Naive thymus-derived CD4-positive, alpha-beta T cell (primary cell): ENCODE measurements at places on chromosomes 16 and 17. TPM values are rescaled to one million over a fixed set of nuclear protein-coding genes. Genes with fewer than 3 reads are reported as not detected.

DNA sequence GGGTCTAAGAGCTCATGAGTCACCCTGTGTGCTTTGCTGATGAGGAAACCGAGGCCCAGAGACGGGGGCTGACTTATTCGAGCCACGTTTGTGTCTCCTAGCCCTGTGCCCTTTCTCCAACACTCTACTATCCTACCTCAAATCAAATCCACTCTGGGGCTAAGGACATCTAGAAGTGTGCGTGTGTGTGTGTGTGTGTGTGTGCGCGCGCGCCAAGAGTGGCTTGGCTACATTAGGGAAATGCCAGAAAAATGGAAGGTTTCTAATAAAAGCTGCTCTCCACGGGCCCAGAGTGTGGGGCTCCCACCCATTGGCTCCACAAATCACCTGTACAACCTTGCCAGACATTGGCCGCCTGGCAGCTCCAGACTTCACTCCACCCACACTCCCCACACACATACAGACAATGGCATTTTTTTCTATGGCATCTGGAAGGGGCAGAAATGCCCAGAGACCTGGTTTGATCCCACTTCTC lies 30.3 kb upstream of the PHOSPHO1 start:
- DNase-seq = no peak

DNA sequence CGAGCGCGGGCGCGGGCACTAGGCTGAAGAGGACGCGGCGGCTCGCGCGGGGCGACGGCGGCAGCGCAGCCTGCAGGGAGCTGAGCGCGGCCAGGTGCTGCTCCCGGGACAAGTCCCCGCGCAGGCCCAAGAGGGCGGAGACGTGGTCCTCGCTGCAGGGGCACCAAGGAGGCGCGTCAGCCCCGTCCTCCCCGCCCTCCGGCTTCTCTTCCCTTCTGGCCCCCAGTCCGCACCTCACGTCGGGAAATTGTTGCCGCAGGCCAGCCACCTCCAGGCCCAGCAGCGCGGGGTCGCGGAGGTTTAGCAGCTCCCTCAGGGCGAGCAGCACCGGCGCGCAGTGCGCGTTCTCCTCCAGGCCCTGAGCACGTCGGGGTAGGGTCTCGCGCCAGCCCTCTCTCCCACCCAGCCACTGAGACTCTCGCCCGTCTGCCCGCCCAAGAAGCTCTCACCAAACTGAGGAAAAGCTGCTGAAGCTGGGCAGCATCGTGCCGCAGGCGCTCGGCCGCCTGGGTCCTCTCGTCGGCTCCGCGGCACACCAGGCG lies 761 bp upstream of the MATCAP1 start:
- DNase-seq = no peak

Gene CIBAR2
- total RNA-seq = not detected

Gene FSCN2
- total RNA-seq = 0.68 TPM

GRCh38 chr16:364595-365491 lies 5.5 kb downstream of the MRPL28 start:
- no peak for DNase-seq

GRCh38 chr17:80890196-80890920 lies 101.3 kb upstream of the CHMP6 start:
- DNase-seq = no peak

GRCh38 chr17:38328620-38329019 lies 15.1 kb downstream of the GPR179 start:
- no peak for DNase-seq

DNA sequence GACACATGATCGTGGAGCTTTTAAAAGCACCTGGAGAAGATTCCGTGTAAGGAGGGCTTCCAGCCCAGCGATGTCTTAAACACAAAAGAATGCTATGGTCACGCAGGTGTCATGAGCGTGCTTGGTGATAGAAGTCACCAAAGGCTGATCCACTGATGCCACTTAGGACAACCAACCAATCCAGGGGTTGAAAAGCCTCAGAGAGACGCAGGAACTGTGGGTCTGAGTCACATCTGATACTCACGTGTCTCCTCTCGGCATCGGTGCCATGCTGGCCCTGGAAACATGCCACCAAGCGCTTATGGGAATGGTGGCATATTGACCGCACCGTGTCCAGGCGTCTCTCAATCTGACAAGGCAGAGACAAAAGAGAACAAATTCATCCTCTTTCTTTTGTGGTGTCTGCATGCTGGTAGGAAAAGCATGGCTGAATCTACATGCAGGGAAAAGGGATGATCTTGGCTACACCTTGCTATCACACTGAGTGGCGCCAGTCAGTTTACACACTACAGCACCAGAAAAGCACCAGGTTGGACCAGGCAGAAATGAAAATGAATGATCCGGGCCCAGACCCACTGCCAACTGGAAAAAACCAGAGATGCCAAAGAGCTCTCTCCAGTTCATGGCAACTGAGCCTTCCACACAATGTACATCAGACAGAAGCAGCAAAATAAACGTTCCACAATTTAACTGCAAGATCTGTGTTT lies 38.0 kb downstream of the ARHGAP17 start:
- DNase-seq = no peak

Gene TBX6
- total RNA-seq = 3.3 TPM

- no peak for DNase-seq
Observed at GRCh38 chr17:41619036-41619926, 5.1 kb downstream of the KRT17 start.
